Fibroblast of villous mesenchyme (primary cell): ENCODE measurements at places on chromosomes 1 and 21. TPM values are rescaled to one million over a fixed set of nuclear protein-coding genes. Genes with fewer than 3 reads are reported as not detected.
A peak's percentile ranks its signal among the peaks of the same experiment; 100 is the strongest.

GRCh38 chr21:43354026-43354420 is 72.9 kb downstream of the SIK1 start:
- no peak for DNase-seq

DNA sequence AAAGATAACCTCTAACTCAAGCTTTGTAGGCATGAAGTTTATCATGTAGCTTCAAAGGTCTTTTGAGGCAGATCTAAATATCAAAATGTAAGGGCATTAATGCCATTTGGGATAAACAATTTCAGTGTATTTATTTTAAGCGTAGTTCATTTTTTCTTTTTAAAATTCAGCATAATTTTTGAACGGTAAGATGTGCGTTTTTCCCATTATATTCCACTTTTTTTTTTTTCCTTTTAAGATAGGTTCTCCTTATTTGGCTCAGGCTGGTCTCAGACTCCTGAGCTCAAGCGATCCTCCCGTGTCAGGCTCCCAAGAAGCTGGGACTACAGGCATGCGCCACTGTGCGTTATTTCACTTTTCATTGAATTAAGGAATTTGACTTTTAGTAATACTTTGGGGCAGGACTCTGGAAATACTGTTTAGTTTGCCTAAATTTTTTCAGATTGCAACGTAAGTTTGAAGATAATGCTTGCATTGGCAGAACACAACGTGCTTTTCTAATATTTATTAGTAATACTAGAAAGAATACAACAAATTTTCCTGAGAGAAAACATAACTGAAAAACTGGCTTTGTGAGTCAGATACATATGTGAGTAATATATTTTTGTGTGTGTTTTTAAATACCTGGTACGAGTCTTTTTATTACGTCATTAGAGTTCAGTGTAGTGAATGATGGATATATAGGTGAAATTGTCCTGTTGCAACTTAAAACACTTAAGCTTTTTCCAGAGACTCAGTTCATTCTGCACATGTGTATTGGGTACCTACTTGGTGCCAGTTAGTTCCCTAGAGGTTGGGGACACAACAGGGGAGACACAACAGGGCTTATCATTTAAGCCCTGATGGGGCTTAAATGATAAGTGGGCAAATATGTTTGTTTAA is 2.2 kb downstream of the RALGPS2 start:
- peak; percentile 41 for DNase-seq

GRCh38 chr1:108612496-108612895 is 48.4 kb downstream of the HENMT1 start:
- no peak for DNase-seq

- no peak for DNase-seq
Measured at GRCh38 chr1:21935891-21936365, 1.2 kb downstream of the HSPG2 start.

DNA sequence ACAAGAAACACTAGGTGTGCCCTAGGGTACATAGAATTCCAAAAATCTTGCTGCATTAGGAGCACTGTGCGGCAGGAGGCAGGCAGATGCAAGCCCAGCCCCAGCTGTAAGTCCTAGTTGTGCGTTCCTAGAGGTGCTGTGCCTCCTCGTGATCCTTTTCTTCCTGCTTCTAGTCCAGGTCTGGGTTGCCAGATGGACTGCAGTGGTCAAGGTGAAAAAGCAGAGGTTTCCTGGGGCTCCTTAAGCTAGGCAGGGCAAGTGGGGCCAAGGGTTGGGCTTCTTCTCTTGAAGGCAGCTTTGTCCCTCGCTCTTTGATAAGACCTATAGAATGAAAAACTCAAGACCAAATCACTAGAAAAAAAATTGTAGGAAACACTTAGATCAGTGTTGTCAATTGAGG is 21.6 kb upstream of the SLC45A3 start:
- DNase-seq: no peak

- no peak for DNase-seq
Measured at GRCh38 chr1:199157494-199157893, 518.7 kb downstream of the PTPRC start.

CASP9 gene
- total RNA-seq: 5.8 and 7.3 TPM in 2 replicates

GPR37L1 gene
- total RNA-seq: under 0.01 TPM in 1 of 2 replicates, not detected in the other
